ENCODE measurements at places on chromosomes 1 and 21.

DNA sequence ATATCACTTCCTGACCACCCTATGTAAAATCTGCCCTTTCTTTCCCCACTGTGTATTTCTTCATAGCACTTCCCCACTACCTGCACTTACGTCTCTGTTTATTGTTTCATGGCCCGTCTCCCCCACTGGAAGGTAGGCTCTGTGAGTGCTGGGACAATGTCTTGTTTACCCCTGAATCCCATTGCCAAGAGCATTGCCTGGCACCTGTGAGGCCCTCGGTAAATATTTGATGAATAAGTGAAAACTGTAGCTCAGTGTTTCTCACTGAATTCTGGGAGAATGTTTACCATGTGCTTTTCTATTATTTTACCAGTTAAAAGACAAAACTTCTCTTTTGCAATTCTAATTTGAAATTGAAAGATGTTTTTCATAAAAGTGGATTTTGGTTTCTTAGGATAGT, 11.8 kb downstream of the NFASC start:
- no peak for DNase-seq

DNA sequence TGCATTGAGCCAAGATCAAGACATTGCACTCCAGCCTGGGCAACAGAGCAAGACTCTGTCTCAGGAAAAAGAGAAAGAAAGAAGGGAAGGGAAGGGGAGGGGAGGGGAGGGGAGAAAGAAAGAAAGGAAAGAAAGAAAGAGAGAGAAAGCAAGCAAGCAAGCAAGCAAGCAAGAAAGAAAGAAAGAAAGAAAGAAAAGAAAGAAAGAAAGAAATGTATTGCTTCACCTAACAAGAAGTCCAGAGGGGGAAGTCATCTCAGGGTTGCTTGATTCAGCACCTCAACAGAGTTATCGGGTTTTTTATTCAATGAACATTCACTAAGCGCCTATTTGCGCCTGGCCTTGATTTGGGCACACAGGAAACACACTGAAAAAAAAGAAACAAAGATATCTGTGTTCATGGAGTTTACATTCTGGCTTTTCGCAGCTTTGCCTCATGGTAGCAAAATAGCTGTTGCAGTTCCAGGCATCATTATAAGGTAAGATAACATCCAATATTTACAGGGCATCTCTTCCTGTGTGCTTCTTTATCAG, 8.2 kb upstream of the RCSD1 start:
- no peak for DNase-seq

GRCh38 chr1:147627435-147628110, 42.8 kb downstream of the ACP6 start:
- no peak for DNase-seq

DNA sequence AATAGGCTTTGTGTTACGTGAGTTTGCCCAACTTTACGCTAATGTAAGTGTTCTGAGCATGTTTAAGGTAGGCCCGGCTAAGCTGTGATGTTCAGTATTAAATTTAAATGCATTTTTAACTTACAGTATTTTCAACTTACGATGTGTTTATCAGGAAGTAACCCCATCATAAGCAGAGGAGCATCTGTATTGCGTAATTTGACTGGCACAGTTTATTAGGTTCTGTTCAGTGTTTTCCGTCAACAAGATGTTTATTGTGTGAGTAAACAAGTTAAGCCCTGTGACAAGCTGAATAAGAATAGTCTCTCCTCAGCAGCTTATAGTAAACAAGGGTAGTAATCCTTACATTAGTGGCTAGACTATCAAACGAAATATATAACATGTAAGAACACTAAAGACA, 27.2 kb upstream of the SHISA4 start:
- DNase-seq: no peak

- no peak for DNase-seq
Observed at GRCh38 chr1:111227434-111227833, at the start of gene CHI3L2. CHI3L2 (plus strand) TSS chr1:111227713; CDS start chr1:111227730, 17 bp downstream.

DNA sequence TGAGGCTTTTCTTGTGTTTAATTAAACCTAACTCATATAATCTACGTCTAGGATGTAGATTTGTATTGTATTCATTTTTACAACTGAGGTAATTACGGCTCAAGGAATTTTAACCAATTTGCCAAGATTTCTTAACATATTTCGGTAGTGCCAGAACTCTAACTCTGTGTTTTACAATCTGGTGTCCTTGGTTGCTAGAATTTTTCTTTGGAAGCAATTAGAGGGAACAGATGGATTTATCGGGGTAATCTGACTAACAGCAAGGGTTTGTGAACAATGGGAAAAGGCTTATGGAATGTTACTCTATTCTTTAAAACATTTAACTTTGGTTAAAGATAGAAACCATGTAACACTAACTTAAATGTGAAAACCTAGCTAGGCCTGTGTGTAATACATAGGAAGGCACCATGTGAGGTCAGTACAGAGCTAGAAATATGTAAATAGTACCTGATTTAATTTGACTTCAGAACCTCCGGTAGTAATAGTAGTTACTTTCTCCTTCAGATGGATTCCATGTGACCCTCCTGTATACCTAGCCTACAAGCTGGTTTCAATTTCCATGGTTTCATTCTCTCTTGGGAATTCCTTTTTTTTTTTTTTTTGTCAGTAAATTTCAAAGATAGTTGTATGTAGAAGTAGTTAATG, 1.2 kb downstream of the MTF2 start:
- no peak for DNase-seq

GRCh38 chr21:37208056-37208721, 58.9 kb downstream of the VPS26C start:
- peak; percentile 23 for DNase-seq

GRCh38 chr1:35924838-35925237, 6.1 kb upstream of the AGO3 start:
- DNase-seq: no peak

- no peak for DNase-seq
Observed at GRCh38 chr1:208256556-208256955, 12.4 kb upstream of the PLXNA2 start.

DNA sequence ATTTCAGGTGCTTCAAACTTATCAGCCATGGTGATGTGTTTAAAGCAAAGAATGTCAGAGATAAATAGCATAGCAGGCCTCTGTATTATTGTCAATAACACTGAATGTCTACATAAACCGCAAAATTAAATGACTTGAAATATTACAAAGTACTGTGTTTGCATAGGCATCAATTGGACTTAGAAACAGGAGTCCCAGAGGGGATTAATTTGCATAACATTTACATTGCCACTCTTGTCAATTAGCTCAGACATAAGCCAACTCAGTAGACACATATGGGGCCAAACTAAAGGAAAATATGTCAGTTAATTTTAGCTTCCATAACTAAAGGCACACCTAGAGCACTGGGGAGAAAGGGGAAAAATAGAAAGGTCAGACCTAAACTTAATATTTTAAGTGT, 814.5 kb upstream of the NEGR1 start:
- no peak for DNase-seq

- DNase-seq: no peak
Observed at GRCh38 chr21:25939396-25939761, 204.6 kb downstream of the GABPA start.

DNA sequence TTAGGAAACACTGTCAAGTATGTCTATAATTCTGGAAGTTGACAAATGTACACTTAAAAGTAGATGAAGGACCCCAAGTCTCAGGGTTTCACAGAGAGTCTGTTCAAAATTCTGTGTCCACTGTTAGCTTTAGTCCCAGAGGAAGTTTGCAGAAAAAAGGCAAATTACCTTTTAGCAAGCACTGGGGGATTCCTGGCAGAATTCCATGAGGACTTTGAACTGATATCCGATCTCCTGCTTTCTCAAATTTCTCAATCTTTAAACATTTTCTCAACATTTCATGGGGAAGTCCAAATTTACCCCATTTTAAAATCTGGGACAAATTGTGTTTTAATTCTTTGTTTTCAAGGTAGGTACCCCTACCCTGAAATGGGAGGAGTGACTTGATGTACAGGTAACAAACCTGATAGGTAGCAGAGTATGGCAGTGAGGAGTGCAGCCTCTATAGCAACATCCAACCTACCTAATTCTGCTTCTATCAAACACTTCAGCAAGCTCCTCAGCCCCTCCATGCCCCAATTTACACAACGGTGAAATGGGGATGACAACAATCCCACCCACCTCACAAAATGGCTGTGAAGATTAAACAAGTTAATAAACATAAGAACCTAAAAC, 344.9 kb downstream of the OMA1 start:
- DNase-seq: no peak

DNA sequence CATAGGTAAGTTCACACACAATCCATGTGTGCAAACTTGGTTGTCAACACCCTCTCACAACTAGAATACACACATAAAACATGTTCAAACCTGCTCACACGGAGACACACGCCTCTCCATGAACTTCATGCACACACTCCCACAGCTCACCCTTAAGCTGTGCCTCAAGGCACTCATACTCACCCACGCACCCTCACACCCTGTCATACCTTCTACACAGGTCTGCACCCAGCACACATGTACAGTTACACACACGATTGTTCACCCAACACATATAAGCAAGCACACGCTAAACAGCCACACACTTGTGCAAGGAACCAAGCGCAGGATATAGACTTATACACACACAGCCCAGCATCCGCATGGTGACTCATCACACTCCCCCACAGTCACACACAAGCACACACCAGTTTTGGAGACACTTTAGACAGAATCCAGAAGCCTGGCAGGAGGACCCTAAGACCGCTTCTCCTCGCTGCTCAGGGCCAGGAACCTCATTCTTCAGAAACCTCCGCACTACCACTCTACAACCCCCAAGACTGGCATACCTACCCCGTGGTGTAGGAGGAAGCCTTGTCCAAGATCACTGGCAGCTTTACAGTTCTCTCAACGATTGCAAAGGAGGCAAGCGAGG, 58.7 kb upstream of the ZC3H12A start:
- DNase-seq: no peak

- DNase-seq: no peak
Observed at GRCh38 chr1:213264531-213264930, 213.5 kb downstream of the RPS6KC1 start.

DNA sequence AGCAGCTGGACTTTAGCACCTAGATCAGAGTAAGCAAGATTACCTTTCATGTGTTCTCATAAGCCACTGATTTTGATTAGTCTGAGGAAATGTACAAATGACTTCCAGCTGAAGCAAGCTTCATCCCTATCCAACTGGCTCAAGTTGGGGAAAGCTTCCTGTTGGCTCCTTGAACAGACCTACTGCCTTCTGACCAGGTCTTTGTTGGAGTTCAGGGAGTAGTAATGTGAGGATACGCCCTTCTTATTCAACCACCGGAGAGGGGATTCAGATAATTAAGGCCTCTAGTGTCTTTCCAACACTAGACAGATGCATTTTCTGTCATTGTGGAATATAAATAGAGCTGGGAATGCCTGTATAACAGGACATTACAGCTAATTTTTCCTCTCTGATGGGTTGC, 268.9 kb downstream of the TGFB2 start:
- no peak for DNase-seq

GRCh38 chr1:56516539-56517252, 62.7 kb downstream of the PLPP3 start:
- no peak for DNase-seq

DNA sequence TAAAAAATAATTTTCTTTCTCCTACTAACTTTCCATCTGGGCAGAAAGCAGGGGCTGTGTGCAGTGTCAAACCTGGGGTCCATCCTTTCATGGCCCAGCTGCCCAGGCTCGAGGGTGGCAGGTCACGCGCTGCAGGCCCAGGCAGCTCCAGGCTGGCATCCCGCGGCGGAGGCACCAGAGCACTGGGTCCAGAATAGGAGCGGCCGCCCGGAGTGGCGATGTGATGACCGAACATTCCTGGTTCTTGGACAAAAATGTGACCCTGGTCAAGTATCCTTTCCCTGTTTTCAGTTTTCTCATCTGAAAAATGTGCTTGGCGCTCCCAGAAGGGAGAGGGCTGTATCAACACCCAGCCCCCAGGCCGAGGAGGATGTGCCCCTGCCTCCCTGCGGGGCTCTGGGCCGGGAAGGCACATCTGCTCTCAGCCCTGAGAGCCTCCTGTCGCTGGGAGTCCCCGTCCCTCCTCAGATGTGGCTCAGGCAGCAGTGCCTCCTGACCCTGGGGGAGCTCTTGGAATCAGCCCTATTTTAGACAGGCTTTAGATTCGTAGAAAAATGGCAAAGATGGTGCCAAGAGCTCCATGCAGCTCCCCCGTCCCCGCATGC, 29.3 kb downstream of the SLX9 start:
- no peak for DNase-seq

DNA sequence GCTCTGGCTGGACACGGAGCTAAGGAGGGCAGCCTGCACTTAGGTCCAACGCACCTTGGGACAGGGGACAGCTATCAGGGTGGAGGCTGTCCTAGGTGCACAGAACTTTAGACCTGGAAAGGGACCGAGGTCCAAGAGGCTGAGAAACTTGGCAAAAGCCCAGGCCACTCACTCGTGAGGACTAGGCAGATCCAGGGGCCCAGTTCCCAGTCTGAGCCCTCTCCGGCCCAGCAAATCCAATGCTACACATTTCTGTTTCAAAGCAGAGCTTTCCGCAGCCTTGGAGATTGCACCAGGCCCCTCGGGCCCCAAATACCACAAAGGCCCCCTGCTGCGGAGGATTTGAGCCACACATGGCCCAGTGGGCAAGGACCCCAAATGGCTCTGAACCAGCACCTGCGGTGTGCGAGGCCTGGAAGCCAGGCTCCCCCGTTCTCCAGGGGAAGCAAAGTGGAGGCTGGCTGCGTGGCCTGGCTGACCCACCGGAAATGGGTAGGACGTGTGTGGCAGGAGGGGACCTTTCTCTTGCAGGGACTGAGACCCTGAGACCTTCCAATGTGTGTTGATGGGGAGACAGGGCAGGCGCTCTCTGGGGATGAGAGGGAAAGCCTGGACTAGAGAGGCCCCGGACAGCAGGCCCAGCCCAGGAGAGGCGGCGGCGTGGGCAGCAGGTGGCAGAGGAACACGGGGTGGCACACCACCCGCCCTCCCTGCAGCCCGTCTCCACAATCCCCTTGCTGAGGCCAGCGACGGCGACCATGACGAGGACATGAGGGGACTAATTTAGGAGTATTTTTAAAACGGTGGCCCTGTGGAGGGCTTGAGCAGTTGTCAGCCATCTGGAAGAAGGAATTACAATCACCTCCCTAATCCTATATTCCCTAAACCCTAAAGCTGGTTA, 118.7 kb downstream of the CASZ1 start:
- DNase-seq: no peak

GRCh38 chr1:83505148-83505547, 493.8 kb downstream of the TTLL7 start:
- DNase-seq: no peak

All from nucleus accumbens (tissue), 56 donors.